ENCODE measurements at places on chromosomes 7 and 10.

DNA sequence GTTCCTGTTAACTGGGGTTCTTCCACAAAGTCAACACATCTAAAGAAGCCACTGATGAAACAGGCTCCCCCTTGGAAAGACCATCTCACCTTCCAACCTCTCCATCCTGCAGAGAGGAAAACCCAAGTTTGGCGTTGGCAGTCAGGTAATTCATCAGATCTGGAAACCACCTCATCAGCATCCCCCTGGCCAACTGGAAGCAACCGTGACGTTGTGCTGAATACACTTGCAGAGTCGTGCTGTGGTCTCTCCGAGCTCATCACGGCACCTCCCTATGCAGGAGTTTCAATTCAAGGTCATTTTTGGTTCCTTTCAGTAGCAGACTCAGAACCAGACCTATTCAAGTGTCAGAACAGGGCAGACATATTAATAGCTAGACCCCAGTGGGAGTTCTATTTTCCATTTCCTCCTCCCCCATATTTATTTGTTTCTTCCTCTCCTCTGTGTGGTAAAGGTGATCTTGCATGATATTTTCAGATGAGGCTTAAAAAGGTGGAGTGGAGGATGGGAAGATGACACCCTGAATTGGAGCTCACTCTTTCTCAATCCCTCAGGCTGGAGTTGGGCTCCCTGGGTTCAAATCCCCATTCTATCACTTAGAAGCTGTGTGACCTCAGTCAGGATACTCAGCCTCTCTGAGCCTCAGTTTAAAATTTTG is 149.1 kb upstream of the ADO start:
- peak; percentile 56 for DNase-seq

GRCh38 chr10:11393858-11394257 is 217.6 kb downstream of the USP6NL start:
- no peak for DNase-seq

- DNase-seq = no peak
Measured at GRCh38 chr7:68893411-68893810, 704.9 kb upstream of the AUTS2 start.

- no peak for DNase-seq
Measured at GRCh38 chr7:27187475-27188385, 2.7 kb upstream of the HOXA11 start.

DNA sequence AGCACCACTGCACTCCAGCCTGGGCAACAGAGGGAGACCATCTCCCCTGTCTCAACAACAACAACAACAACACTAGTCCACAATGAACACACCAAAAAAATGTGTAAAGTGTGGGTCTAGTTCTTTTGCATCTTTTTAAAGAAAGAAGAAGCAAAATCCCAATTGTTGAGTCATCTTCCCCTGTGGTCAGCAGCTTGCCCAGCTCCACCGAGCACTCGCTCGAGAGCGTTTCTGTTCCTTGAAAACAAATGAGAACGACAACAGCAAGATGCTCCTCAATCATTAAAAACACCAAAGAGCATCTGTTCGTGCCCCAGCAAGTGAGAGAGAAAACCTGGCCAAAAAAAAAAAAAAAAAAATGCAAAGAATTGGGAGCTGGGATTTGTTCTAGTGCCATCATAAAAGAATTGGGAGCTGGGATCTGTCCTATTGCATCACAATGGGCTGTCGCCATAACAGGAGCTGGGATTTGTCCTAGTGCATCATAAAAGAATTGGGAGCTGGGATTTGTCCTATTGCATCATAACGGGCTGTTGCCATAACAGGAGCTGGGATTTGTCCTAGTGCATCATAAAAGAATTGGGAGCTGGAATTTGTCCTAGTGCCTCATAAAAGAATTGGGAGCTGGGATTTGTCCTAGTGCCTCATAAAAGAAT is 118.1 kb downstream of the PTPRN2 start:
- no peak for DNase-seq

DNA sequence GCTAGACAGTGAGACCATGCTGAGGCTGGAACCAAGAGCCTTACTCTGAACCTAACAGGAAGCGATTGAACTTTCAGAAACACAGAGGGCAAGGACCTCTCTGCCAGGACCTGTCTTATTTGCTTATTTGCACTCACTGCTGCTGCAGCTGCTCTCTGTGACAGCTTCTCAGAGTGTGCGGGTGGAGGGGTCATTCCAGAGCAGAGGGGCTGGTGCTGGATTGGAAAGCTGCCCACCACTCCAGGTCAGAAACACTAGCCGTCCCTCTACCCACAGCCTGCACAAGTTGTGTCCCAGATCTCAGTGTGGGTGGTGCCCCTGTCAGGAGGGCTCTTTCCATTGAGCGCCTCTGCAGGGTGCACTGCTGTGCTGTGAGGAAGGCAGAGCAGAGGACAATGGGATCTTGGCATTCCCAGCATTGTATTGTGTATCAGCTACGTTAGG is 126.2 kb downstream of the CCNY start:
- no peak for DNase-seq

All from GM18507 (cell line).